ENCODE measurements at places on chromosomes 1 and 21.

GRCh38 chr1:212664409-212665199, 35.0 kb downstream of the BATF3 start:
- no peak for DNase-seq

GRCh38 chr1:215181518-215181917, 99.0 kb downstream of the KCNK2 start:
- DNase-seq: no peak

GRCh38 chr1:63593886-63594605, 835 bp downstream of the PGM1 start:
- DNase-seq: peak; percentile 75

- no peak for DNase-seq
Measured at GRCh38 chr1:22250724-22251123, 107.8 kb upstream of the WNT4 start.

DNA sequence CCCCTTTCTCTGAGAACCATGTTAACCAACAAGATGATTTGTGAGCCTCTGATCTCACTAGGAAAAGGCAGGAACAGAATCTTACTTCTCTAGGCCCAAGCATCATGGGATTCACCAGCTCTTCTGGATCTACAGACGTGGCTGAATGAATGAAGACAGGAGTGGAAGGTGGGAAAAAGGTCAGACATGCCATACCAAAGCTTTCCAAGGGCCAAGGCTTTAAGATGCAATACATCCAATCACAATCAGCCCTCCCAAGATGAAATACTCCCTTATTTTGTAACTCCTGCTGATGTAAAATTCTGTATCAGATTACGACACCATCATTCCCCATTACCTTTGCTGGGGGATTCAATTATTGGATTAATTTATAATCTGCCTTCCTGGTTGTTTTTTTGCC, 80.9 kb downstream of the SSBP3 start:
- DNase-seq: no peak

- DNase-seq: no peak
Measured at GRCh38 chr1:169102567-169102966, 3.9 kb upstream of the ATP1B1 start.

DNA sequence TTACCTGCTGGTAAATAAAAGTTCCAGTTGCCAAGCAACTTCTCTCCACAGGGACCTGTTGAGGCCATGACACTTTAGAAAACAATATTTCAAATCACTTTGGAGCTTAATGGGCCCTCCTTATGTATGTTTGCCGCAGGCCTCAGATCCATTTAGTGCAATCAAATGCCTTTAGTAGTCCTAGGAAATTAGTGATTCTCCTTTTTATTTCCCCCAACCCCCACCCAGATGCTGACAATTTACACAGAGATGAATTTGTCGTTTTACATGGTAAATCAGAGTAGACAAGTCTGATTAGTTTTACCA, 83.6 kb downstream of the CLIC4 start:
- DNase-seq: no peak

DNA sequence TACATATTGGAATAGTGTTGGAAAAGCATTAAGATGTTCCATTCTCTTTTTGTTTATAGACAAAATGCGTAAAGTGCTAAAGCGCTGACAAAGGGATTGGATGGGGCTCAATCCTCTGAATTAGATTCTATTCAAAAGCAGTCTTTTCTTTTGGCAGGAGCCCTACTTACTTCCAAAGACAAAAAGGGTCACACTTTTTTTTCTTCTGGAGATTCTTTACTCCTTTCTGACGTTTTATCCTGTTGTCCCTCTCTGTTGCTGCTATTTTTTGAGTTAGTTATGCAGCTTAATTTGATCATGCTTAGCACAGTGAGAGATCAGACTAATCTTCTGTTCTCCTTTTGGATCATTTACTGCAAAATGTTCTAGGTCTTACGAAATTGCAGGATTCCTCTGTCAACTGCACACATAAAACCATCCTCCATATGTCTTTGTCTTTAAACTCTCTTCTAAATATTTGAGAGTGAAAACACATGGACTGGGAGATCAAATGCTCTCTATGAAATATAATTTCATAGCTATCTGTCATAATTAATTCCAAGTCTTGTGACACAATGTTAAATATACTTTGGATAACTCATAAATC, 656.4 kb upstream of the ADGRL2 start:
- DNase-seq: no peak

GRCh38 chr1:206739411-206740076, 31.0 kb upstream of the IL19 start:
- DNase-seq: no peak

- no peak for DNase-seq
Measured at GRCh38 chr1:170356585-170356984, 175.4 kb upstream of the GORAB start.

DNA sequence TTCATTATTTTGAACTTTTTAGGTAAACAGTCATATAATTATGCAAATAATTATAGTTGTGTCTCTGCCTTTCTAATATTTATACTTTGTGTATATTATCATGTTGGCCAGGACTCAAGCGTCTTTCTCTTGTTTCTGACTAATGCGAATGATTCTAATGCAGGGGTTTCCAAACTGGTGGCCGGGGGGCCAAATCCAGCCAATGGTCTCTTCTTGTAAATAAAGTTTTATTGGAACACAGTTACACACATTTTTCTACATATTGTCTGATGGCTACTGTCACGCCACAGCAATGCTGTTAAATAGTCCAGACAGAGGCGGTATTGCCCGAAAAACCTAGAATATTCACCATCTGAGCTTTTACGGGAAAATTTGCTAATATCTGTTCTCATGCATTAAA, 8.9 kb upstream of the POFUT2 start:
- no peak for DNase-seq

GRCh38 chr1:108643492-108644335, 17.2 kb downstream of the HENMT1 start:
- DNase-seq: no peak

- DNase-seq: no peak
Measured at GRCh38 chr1:41800311-41800829, 118.4 kb downstream of the HIVEP3 start.

DNA sequence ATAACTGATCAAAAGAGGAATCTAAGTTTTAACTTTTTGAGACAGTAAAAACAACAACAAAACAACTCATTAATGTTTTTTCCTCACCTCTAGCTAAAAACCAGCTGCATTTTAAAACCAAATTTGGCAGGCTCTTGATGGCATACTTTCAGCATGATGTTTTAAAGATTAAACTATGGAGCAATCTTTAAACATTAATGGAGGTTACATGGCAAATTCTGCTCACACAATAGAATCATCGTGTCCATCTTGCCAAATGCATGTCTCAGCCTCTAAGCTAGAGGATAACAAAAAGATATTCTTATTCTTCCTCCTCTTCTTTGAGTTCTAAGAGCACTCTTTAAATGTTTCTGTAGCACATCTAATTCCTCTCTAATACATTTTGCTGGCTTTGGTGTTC, 579.8 kb upstream of the PKN2 start:
- no peak for DNase-seq

DNA sequence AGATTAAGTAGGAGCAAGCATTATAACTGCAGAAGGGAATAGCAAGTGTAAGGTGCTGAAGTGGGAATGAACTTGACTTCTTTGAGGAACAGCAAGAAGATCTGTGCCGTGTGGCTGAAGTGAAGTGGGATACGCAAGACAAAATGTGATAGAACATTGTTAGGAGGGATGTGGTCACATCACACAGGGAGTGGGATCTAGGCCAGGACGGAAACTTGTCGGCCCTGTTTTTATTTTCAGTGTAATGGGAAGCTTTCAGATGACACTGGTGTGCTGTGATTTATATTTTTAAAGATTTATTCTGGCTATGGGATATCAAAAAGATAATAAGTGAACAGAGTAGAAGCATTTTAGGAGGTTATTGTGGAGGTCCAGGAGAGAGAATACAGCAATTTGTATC, 116.4 kb downstream of the PLA2G4A start:
- DNase-seq: no peak

DNA sequence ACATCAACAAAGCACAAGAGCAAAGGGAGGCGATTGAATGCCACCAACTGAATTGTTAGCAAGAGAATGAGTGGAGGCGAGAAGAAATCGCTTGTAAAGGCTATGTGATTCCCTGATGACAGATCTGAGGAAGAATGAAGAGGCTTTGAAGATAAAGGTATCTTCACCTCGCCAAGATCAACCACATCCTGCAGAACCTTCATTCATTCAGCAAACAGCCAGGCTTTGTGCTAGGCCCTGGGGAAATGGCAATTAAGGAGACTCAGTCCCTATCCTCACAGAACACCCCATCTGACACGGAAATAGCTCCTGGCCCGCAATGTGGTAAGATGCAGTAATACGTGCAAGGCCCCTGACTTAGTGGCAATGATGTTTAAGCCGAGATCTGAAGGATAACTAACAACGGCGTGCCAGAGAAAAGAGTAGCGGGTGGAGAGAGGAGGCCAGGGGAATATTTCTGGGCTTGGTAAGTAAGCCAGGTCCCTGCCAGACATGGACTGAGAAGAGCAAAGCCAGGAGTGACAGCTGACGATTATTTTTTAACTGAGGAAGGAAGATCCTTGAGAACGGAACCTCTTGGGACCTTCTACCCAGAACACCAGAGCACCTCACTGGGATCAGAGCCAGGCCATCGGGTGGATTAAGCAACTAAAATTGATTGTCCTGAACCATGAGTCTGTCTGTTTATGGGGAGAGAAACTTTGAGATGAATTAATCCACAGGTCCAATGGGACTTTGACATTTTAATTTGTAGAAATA, 4.6 kb upstream of the VSIG8 start:
- no peak for DNase-seq

GRCh38 chr1:3015269-3015635, 6.0 kb upstream of the ACTRT2 start:
- no peak for DNase-seq

GRCh38 chr1:83942914-83943313, 56.0 kb downstream of the TTLL7 start:
- no peak for DNase-seq

- no peak for DNase-seq
Measured at GRCh38 chr1:221182791-221183533, 303.7 kb downstream of the HLX start.

- no peak for DNase-seq
Measured at GRCh38 chr1:173639102-173639501, 4.0 kb downstream of the TEX50 start.

GRCh38 chr1:77388661-77389060, 106.8 kb downstream of the AK5 start:
- no peak for DNase-seq

- no peak for DNase-seq
Measured at GRCh38 chr1:159338018-159338417, 35.9 kb downstream of the FCER1A start.

DNA sequence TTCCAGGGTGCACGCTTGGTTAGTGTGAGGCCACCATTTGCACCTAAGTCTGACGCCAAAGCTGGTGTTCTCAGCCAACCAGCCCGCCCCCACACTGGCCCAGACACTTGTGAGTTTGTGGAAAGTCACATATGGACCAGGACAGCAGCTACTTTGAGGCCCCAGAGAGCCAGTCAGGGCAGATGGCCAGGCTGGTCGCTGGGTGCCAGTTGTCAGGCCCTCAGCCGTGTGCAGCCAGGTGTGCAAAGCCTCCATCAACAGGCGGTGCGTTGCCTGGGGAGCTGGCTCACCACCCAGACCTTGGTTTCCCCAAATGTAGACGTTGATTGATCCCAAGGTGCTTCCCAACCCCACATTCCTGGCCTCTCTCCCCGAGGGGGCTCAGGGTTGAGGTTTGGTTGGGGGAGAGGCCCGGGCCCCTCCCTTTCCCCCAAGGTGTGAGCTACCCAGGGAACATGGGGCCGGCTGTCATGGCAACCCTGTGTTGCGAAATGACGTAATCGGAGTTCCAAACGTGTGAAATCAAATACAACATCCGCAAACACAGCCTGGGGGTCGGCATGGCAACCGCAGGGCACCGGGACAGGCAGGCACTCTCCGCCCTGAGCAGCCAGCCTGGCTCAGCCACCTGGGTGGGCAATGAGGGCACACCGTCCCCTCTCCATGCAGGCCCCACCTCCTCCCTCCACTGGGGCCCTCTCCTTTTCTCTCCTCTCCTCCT, 42.2 kb upstream of the WNT4 start:
- DNase-seq: no peak

DNA sequence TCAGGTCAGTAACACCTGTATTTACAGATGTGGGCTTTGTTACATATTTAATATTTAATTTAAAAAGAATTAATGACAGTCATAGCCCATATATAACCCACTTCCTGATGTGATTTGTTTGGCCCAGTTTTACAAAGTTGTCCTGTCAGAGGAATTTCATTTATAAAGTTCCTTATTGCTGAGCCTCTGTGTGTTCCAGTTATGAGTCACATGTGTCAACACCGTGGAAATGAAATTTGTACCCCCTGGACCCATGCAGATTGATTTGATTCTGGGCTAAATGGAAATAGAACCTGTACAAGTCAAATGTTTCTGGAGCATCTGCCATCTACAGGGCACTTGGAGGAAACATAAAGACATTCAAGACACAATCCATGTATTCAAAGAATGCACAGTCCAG, 149.2 kb downstream of the CACNA1E start:
- no peak for DNase-seq

DNA sequence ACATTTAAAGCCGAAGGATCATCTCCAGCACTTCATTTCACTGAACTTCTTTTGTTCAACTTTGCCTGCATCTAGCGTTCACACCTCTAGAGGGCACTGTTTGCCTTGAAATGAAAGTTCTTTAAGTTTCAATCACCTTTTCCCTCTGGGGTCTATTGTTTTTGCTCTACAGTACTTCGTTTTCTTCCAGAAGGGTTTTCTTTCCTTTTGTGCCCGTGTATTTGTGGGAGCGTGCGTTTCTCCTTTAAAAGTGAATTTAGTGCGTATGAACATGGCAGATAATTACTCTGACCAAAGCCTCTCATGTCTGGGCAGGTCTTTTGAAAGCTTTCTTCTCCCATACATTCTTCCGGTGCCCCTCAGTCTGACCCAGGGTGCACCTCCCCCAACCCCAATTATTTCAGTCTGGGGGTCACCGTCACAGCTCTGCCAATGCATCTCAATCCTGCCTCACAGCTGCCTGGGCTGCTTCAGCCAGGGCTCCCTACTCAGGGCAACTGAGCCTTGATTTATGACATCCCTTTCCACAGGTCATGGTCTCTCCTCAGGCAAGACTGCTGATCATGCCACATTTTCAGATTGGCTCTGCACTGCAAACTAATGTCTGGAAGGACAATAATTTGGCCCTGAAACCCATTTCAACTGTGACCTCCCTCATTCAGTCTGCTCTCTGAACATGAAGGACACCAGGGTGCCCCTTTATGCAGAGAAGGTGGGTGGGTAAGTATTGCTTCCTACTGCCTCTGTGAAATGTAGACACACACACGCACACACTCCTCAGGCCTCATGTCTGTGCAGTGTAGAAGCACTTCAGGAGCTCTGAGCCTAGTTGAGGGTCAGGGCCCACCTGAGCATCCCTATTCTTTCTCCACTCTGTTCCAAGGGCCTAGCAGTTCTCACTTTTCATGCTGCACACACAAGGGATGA, 88.6 kb downstream of the NUF2 start:
- DNase-seq: no peak

GRCh38 chr1:170669586-170670530, 5.9 kb downstream of the PRRX1 start:
- no peak for DNase-seq

GRCh38 chr1:69791311-69791710, 223.6 kb downstream of the LRRC7 start:
- DNase-seq: no peak

Measured in aorta (tissue), 5 donors.